Mesendoderm (in vitro differentiated cells): ENCODE measurements at places on chromosomes 2 and 18.

- DNase-seq = no peak
These were observed 17.7 kb downstream of the ADNP2 start for GRCh38 chr18:80126797-80127196.

DNA sequence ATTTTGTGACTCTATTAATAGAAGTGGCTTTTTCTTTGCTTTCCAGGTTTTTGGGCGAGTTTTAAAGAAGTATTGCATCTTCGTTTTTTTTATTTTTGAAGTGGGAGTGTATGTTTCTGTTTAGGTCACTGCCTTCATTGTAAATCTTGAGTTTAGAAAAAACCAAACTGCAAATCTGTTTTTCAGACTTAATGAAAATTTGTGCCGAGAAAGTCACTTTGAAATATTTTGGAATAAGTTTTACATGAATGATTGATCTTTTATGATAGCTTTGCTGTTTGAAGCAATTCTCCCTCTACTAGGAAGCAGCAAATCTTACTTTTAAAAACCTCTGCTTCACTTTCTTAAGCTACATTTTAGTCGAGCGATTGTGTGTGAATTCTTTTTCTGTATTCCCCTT, 2.2 kb downstream of the SMAD4 start:
- no peak for DNase-seq

DNA sequence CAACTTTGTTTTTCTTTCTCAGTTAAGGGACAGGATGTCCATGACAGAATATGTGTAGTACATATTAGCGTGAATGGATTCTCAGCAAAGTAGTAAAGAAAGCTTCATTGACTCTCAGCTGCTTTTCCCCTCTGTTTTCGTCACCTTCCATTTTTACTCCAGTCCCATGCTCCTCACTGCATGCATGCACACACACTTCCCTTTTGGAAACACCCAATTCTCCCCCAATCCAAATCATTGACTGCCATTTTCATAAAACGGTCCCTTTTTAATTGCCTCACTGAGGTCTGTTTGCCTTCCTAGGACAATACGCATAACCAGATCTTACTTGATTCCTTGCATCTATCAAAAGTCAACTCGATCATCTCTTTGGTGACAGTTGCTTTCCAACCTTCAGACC, 287.5 kb upstream of the PARD3B start:
- no peak for DNase-seq

GRCh38 chr2:222837643-222838056, 23.2 kb upstream of the ACSL3 start:
- DNase-seq = no peak

- DNase-seq = no peak
These were observed 115.3 kb upstream of the TANK start for GRCh38 chr2:161044921-161045320.

- DNase-seq = no peak
These were observed 190.4 kb downstream of the MC4R start for GRCh38 chr18:60182223-60182622.

GRCh38 chr2:20071397-20072383, 20.3 kb upstream of the LAPTM4A start:
- peak; percentile 90 for DNase-seq

GRCh38 chr2:160062292-160063005, at the start of gene PLA2R1:
Gene PLA2R1, minus strand, starts transcription at chr2:160062615. Its CDS starts 212 bp downstream, at chr2:160062403.
- peak; percentile 78 for DNase-seq

GRCh38 chr18:40577981-40578365, 1377.1 kb upstream of the PIK3C3 start:
- no peak for DNase-seq

- DNase-seq = no peak
These were observed 17.2 kb downstream of the CNDP2 start for GRCh38 chr18:74513149-74513882.

- DNase-seq = no peak
These were observed 54.3 kb downstream of the MSH2 start for GRCh38 chr2:47457268-47457667.

- DNase-seq = peak; percentile 84
These were observed 26.0 kb upstream of the FOSL2 start for GRCh38 chr2:28366496-28367282.

- peak; percentile 62 for DNase-seq
These were observed 1269.9 kb upstream of the GYPC start for GRCh38 chr2:125386074-125386473.

- no peak for DNase-seq
These were observed 31.5 kb downstream of the NDC80 start for GRCh38 chr18:2602844-2603243.

DNA sequence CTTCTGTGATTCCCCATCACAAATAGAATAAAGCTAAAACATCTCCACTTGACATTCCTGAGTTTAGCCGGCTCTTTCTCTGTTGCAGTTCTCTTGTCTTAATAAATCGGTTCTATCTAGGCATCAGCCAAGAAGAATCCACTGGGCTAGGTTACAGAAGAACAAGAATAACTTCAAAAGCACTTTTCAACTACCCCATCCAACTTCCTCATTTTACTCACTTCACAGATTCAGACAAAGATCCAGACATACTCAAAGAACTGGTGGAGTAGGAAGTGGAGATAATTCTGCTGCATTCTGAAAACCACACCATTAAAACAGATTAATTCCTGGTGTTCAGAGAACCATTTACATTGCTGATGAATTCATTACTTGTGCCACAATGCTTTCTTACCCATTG, 9.6 kb upstream of the ALPK2 start:
- no peak for DNase-seq

DNA sequence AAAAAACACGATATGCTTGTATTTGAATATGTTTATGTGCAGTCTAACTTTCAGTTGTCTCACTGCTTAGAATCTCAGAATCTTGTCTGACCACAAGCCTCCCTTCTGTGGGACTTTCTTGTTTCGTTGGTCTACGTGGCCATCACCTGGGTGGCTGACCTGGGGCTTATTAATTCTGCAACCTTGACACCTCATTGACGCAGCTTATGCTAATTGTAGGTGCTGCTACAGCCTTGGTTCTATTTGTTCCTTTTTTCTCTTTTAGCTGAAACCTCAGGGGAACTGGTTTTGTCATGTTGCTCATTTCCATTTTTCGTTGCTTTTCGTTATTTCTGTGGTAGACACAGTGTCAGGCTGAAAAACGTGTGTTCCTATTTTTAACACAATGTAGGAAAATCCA, 273.7 kb downstream of the SLC4A3 start:
- no peak for DNase-seq

- no peak for DNase-seq
These were observed 51.0 kb downstream of the LTBP1 start for GRCh38 chr2:32997705-32998104.

DNA sequence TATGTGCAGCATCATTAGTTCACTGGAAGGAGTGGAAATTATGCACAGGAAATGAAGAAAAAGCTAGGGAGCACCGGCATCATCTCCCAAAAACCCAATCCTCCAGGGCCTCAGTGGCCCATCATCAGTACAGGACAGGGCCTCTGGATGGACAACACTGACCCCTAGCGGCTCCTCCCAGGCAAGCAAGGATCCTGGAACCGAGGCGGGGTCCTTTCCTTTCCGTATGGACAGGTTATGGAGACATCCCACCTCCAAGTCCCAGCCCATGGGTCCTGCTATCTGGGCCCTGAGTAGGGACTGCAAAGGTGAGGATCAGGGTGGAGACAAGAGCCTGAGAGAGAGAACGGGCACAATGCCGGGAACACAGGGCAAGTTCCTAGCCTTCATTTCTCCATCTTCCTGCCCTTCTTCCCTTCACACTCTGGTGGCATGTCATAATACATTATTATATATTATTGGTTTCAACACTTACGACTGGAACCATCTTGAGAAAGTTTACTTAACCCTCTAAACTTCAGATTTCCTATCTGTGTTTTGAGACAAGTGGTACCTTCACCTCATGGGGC, 68.2 kb downstream of the ZNF516 start:
- DNase-seq = peak; percentile 71

GRCh38 chr2:171706152-171706803, 19.0 kb downstream of the DYNC1I2 start:
- DNase-seq = no peak

GRCh38 chr2:217070043-217070430, 210.2 kb upstream of the TNP1 start:
- no peak for DNase-seq

GRCh38 chr18:6730416-6731221, 1.1 kb downstream of the ARHGAP28 start:
- DNase-seq = no peak
